ENCODE measurements at places on chromosomes 2 and 18.

- no peak for DNase-seq
These were observed 51.7 kb upstream of the SMIM21 start for GRCh38 chr18:75478996-75479880.

DNA sequence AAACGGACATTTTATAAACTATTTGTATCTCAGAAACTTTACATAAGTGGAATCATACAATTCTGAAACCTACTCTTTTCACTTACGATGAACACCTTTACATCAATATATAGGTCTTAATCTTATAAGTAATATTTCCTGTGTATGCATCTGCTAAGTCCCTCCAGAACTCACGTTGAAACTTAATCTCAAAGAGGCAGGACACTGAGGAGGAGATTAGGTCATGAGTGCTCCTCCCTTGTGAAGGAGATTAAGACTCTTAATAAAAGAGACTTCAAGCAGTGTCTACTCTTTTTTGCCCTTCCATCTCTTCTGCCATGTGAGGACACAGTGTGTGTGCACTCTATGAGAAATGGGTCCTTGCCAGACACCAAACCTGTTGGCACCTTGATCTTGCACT, 94.7 kb upstream of the CDKL4 start:
- DNase-seq, result no peak

DNA sequence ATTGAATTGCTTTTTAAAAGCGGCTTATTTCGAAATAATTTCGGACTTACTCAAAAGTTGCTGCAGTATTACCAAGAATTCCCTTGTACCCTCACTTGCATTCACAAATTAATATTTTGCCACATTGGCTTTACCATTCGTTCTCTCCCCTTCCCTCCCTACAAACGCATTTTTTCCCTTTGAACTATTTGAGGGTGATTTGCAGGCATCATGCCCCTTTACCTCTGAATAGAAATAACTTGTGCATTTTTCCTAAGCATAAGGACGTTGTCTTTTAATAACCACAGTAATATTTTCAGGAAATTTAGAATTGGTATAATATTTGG, 608 bp downstream of the CCDC138 start:
- no peak for DNase-seq

DNA sequence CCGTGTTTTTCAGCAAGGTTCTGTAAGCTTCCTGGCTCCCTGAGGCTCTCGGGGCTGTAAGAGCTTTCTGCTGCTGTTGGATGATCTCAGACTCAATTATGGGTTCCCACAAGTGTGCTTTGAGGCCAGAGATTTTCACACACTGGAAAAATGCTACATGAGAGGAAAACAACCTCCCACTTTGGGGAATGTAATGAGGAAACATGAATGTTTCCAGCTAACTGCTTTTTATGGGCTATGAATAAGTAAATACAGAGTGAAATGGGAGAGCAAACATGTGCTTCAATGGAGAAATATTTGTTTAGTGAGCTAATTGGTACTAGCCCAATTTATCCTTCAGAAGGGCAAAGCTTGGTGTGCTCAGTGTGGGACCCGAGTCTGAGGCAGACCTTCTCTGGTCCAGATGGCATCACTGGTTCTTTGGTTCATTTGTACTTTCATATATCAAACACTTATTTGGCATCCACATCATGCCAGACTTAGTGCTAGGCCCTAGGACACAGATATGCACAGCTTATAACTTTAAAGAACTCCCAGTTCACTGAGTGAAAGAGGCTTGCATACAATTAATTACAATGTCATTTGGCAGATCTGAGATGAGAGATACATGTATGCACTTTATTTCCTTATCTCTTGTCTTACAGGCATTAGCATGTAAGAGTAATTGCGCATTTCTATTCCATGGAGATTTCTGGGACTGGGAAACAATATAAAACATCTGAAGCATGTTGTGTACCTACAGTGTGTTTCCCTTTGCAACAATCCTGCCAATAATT, 248.8 kb downstream of the RDH14 start:
- no peak for DNase-seq

DNA sequence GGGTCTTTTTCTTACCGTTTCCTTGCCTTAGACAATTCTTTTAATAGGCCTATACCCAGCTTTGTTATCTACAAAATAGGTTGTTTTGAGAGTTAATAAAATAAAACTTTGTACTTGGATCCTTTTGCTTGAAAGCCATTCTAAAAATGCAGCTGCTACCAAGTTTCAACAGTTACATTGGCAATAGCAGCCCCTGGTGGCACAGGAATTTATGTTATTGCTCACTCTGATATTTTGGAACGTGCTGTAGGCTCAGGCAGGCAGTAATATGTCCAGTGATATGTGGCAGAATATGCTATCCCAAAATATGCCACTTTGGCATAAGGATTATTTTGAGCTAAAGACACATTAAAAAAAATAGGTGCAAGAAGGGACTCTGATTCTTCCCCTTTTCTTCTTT, 6.7 kb upstream of the COMMD1 start:
- no peak for DNase-seq

- DNase-seq, result no peak
These were observed 39.6 kb downstream of the INHBB start for GRCh38 chr2:120385355-120386127.

DNA sequence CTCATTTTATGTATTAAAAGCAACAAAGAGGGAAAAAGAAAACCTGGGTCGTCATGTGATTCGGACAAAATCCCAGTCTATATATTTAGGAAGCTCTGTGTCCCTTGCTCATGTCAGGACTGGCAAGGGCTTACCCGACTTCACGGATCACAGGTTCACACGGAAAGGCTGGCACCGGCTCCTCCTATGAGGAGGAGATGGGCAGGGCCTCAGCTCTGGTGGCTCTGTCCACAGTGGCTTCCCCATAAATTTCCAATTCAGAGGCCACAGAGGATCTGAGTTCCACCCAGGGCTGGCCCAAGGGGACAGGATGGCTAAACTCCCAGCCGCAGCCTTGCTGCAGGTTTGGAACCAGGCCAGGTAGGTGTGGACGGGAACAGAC, 186.8 kb downstream of the BCL2 start:
- DNase-seq, result no peak

DNA sequence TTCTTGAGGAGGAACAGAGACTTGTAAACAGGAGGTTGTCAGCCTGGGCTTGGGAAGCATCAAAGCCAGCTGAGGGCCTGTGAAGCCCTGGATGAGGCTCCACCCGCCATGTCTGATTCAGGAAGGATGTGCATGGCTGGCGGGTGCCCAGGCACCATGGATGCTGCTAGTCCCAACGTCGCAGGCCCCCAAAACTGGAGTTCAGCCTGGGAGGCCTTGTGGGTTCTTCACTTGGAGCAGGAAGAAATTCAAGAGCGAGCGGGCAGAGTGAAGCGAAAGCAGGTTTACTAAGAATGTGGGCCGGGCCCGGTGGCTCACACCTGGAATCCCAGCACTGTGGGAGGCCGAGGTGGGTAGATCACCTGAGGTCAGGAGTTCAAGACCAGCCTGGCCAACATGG, 12.1 kb upstream of the PXDN start:
- no peak for DNase-seq

DNA sequence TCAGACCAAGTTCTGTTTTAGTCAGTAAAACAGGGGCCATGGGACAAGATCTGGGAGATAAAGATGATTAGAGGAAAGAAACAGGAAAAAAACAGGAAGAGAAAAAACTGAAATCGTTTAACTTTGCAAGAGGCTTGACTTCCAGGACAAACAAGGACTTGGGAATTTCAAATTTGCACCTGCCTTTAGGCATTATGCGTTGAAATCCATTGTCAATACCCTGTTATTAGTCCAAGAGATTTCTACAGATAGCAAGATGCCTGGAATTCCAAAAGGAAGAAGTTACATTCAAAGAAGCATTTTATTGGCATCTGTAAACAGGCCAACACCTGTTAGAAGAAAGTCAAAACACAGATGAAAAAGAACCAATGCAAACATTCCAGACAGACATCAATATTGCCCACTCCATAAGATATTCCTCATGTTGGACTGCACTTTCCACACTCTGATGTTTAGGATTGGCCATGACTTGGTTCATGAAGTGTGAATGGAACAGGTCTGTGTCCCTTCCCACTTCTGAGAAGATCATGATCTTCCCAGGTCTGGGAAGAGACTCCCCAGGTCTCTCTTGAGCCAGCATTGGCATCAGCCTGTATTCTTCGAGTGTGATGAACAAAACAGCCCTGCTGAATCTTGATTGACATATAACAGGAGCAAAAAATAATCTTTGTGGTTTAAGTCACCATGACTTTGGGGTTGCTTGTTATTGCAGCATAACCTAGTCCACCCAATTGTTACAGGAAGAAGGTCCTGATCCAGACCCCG, 181.4 kb upstream of the FN1 start:
- no peak for DNase-seq

GRCh38 chr2:234304950-234305349, 191.9 kb downstream of the ARL4C start:
- no peak for DNase-seq

DNA sequence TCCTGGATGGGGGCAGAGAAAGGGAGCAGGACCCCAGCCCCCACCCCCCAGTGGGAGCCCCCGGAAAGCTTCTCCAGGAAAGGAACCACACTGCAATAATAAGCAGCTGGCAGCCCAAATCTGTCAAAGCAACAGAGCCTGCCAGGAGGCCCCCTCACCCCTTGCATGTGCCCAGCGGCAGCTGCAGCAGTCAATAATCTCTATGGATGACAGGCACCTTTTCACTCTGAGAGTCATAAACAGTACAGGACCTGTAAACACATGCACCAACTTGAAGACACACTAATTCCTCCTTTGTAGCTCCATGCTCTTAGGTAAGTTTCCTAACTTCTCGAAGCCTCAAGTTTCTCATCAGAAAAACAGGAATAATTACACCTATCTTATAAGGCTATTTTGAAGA, 26.2 kb upstream of the KDM3A start:
- DNase-seq, result no peak

DNA sequence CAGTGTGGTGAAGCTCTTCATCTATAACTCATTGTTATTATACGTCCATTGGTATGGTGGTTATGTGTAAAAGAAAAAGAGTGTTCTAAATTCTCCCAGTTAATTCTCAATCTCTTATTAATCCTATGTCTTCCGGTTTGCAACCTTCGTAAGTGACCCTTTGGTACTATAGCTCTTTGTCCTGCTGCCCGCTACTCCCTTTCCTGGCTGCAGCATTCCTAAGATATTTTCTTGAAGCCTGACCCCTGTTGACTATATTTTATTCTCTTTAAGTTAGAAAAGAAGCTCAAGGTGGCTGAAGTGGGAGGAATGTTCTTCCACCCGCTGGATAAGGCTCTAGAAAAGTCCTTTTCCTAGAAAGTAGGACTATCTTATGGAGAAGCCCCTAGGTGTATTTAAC, 684.8 kb downstream of the SOCS6 start:
- DNase-seq, result no peak

- DNase-seq, result no peak
These were observed 76.0 kb upstream of the DSG1 start for GRCh38 chr18:31241900-31242409.

DNA sequence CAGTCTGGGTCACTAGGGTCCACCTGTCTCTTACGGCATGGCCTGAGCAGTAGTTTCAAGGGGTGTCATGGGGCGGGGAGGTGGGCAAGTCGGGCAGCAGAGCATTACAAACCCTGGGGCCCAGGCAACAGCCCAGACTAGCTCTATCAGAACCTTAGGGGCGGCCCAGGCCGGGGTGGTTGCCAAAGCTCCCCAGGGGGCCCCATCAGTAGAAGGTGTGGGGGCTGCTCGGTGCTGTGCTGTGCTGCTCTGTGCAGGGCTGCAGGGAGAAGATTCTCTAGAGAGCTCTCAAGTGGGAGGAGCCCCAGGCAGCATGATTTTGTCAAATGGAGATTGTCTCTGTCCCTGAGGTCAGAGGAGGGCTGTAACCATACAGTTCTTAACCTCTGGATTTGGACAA, 36.4 kb upstream of the SLC14A1 start:
- no peak for DNase-seq

GRCh38 chr2:224293976-224294375, 107.9 kb downstream of the FAM124B start:
- DNase-seq, result no peak

DNA sequence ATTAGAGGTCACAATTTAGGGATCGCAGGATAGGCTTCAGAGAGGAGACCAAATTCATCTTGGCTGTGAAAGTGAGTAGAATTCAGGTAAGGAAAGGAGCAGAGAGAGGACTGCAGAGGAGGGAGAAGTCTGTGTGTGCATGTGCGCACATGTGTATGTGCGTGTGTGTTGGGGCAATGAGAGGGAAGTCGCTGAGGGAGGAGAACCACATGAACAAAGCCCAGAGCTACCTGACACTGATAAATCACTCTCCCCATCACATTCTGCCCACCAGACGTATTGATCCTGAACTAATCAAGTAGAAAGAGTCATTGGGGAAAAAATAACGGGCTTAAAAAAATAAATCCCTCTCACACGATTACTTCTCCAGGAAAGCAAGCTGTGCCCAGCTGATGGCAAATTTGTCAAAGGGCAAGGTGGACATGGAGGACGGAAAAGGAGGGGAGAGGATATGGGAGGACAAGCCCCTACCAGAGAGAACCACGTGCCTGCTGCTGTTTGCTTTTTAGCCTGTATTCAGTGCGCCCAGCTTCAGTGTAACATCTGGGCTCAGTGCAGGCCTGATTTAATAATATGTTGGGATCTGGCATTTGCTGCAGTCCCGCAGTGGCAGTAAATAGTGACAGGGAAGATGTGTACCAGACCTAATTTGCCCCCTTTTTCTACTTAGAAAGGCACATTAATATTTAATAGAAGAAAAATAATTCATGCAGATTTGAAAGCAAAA, 307.5 kb downstream of the C1D start:
- DNase-seq, result no peak

- DNase-seq, result no peak
These were observed 289.2 kb downstream of the LRRTM4 start for GRCh38 chr2:77232909-77233425.

DNA sequence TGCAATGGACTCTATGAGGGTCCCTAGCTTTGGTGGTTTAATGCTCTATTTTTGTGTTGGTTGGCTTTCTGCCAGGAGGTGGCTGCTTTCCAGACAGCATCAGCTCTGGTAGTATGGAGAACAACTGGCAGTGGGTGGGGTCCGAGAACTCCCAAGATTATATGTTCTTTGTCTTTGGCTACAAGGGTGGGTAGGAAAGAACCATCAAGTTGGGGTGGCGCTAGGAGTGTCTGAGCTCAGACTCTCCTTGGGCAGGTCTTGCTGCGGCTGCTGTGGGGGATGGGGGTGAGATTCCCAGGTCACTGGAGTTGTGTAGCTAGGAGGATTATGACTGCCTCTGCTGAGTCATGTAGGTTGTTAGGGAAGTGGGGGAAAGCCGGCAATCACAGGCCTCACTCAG, 976.1 kb upstream of the GYPC start:
- DNase-seq, result no peak

GRCh38 chr18:79380816-79381806, 14.6 kb upstream of the NFATC1 start:
- DNase-seq, result peak; percentile 43

- no peak for DNase-seq
These were observed 234.6 kb upstream of the FANCL start for GRCh38 chr2:58475756-58476155.

Data from activated CD8-positive, alpha-beta memory T cell treated with anti-CD3 and anti-CD28 coated beads for 4 hours (primary cell).